ENCODE measurements at places on chromosomes 4 and X.
A peak's percentile ranks its signal among the peaks of the same experiment; 100 is the strongest.

DNA sequence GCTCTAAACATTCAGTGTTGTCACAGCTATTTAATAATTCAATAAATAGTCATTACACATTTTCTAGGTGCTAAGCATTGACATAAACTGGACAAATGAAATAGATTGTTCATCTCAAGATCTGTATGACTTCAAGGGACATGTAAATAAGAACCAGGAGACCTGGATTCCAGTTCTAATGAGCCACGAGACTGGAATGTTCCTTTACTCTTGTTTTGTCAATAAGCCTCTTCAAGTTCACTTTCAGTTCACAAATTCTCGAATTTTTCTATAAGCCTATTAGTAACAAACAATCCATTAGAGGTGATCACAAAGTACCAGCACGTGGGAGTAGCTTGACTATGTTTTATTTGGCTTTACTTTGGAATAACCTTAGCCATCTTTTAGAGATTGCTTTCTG is 514.0 kb upstream of the SMIM31 start:
- DNase-seq: no peak

DNA sequence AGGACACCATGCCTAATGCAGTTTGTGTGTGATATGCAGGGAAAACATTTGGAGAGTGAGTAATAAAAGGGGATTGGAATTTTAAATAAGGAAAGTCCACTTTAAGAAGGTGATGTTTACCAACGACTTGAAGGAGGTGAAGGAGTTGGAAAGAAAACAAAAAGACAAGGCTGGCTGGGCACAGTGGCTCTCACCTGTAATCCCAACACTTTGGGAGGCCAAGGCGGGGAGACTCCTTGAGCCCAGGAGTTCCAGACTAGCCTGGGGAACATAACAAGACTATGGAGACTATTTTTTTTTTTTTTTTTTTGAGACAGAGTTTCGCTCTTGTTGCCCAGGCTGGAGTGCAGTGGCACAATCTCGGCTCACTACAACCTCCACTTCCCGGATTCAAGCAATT is 11.0 kb downstream of the NDUFB11 start:
- no peak for DNase-seq

GRCh38 chr4:133102043-133102442 is 47.1 kb upstream of the PCDH10 start:
- no peak for DNase-seq

GRCh38 chrX:18951032-18951431 is 32.9 kb downstream of the PHKA2 start:
- DNase-seq: no peak

DNA sequence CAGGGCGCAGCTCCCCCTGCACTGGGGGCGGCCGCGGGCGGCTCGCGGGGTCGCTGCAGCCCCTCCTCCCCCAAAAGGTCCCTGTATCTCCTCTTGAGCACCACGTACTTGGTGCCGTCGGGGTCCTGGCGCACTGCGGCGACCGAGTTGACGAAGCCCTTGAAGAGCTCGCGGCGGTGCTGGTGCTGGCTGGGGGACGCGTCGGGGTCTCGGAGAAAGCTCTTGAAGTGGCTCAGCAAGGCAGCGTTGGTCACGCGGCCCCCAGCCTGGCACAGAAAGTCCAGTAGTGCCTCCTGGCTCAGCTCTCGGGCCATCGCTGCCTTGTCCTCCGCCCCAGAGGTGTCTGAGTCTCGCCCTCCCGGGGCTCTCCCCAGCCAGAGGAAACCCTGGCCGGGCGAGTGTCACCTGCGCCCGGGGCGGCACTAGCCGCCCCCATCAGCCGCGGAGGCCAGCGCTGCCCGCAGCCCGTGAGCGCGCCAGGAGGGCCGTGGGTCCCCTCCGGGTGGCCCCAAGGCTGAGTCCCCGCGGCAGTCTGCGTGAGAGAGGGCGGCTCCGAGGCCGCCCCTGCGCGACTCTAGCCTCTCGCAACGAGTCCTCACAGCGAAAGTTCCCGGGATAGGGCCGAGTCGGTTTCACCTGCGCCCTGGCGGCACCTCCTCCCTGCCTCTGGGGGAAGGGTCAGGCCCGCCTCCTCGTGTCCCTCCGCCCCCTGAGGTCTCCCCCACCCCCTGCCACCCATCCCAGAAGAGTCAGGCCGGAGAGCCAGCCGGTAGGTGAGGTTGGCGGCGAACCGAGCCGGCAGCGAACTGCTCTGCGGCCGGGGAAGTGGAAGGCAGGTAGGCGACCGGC is at the start of gene SOWAHB:
SOWAHB (minus strand) TSS at position 609 of the 849 bp plus-strand sequence; CDS start at position 314, 295 bp downstream.
- no peak for DNase-seq

DNA sequence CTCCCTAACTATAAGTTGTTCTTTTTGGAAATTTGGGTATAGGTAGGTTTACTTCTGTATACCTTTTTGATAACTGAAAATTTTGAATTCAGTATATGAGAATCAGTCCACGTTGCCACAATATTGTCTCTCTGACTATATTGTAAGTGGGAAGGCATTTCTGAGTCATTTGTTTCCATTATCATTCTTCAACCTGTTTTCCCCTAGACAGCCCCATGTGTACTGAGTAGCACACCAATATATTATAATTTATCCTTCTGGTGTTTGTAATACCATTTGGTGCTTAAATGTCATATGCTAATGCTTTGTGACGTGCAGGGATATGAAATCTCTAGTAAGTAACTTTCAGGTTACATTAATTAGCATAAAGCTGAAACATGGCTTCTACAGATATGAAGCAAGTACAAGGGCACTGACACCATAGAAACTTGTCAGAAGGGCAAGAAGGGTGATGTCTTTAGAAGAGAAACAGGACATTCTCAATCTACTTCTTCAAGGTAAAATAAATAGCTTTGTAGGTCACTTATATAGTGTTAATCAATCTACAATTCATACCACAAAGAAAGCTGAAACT is 27.7 kb downstream of the PAK3 start:
- DNase-seq: no peak

DNA sequence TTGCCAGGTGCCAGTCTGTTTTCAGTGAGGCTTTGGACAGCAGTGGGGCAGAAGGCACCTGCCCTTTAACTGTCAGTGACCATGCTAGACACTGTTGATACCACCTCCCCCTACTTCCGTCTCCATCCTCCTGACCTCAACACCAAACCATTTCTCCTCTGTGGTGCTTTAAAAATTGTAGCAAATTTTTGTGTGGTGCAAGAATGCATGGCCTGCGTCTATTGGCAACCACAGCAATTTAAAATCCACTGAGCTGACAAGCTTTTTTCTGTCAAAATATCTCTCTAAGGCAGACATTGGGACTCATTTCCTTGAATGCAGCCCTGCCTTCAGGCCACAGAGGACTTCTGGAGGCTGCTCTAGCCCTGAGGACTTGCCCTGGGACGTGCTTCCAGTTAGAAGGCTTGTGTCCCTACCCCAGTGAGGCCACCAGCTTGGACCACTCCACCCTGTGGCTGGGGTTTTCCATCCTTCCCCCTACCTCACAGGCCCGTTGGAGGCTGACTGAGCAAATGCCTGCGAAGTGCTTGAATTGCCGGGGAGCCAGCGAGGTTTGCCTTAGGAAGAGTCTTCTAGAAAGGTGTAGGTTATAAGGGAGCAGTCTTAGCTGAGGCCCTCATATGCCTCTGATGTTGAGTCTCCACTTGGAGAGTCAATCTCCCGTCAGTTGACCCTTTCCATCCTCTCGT is 6.9 kb downstream of the PRRG3 start:
- DNase-seq: no peak

GRCh38 chrX:27276751-27277150 is 186.4 kb downstream of the PPP4R3C start:
- DNase-seq: no peak

GRCh38 chr4:17968721-17969120 is 52.8 kb downstream of the LCORL start:
- no peak for DNase-seq

DNA sequence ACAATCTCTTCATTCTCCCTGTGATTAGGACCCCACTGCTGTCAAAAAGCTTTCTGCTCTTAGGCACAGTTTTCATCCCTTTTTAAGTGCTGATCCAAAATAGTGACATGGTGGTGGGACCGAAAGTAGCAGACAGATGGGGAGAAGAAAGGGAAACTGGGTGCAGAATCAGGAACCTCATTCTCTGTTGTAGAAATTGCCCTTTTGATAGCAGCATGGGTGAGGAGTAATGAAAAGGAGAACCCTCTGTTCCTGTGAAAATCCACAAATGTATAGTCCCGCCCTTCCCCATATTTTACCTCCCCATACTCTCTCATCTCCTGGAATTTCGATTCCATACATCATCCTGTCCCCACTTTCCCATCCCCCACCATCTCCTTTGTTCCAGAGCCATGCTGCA is 126.5 kb downstream of the STIM2 start:
- no peak for DNase-seq

GRCh38 chr4:183607894-183608293 is 51.1 kb downstream of the RWDD4 start:
- DNase-seq: no peak

- no peak for DNase-seq
These were observed 98.2 kb downstream of the ANK2 start for GRCh38 chr4:113147498-113148111.

GRCh38 chrX:42175843-42176242 is 252.5 kb upstream of the CASK start:
- no peak for DNase-seq

- DNase-seq: peak; percentile 5
These were observed 392.2 kb downstream of the PPP1R2C start for GRCh38 chrX:42385730-42386129.

DNA sequence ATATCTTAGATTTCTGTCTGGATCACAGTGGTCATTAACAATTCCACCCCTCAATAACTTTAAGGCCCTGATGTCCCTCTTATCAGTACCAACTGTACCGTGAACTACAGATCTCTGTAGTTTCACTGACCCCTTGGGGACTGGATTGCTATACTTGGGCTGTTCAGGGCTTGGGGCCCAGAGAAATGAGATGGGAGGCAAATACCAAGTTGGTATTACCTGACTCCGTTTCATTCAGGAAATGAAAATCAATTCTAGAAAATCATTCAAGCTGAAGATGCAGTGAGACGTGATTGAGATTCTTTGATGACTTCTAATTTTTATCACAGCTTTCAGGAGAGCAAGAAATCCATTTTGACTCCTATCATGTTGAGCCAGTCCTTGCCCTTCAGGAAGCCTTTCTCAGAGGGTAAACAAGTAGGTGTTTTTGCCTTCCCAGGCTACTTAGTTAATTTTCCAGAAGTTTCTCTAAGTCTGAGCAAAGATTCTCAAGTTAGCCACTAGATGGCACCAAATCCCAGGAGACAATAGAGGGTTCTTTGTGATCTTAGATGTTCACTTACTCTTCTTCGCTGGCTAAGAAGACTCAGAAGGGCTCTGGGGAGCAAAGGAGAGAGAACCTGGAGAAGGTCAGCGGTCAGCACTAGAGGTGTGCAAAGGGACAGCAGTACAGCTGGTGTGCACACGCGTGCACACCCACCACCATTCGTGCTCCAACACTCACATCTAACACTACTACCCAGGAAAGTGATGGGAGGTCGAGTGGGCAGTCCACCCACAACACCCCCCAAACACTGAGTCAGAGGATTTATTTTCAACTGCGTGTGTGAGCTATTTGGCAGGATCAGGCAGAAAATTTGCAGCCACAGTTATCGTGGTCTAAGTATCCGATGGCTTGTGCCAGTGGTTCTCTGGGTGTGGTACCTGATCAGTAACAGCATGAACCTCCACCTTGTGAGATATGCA is 7.4 kb downstream of the HNRNPH2 start:
- DNase-seq: peak; percentile 89

GRCh38 chr4:112069110-112069509 is 76.1 kb upstream of the FAM241A start:
- no peak for DNase-seq

DNA sequence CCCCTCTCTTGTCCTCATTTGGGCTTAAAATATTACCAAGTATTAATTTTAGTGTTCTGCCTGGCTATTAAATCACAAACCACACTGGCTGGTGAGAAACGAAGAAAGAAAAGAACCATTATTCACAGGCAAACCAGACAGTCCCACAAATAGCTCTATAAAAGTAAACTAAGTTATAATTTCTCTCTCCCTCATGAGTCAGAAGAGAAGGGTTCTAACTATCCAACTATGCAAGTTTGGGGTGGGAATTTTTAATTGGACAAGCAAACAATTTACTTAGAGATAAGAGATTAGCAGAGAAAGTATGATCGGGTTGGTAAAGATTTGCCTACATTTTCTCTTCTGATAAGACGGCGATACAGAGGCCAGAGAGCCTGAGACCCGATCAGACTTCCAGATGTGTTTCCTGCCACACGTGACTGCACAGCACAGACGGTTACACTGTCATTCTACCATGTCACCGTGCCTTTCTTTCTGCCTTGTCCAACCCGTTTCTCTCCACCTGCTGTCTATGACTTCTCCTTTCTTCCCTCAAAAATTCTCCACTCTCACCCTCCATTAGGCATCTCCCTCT is 52.3 kb downstream of the MEPE start:
- DNase-seq: no peak

DNA sequence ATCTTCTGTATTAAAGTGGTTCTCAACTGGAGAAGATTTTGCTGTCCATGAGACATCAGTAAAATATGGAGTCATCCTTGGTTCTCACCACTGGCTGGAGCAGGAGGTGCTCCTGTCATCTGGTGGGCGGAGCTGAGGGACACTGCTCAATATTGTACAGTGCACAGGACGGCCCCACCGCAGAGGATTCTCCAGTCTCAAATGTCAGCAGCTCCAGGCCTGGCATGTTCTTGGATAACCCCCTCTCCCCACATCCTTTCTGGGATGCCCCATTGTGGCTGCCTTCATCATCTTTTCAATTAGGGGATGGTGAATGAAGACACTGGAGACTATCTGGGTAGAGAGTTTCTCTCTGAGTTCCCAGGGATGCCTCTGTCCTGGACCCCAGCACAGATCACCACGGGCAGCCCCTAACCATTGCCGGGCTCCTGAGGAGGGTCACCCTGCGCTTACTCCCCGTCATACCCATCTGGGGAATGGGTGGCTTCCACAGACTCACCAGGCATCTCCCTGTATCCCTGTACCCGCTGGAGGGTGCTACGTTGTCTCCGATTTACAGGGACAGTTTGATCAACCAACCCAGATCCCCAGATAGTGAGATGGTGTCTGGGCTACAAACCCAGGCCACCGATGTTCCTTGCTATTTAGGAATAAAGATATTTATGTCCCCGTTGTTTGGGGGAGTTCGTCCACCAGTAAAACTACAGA is 21.9 kb upstream of the P2RY8 start:
- DNase-seq: no peak

GRCh38 chrX:134669378-134670098 is 11.3 kb upstream of the PLAC1 start:
- DNase-seq: peak; percentile 92

GRCh38 chrX:19682712-19683331 is 167.5 kb upstream of the MAP3K15 start:
- peak; percentile 93 for DNase-seq

DNA sequence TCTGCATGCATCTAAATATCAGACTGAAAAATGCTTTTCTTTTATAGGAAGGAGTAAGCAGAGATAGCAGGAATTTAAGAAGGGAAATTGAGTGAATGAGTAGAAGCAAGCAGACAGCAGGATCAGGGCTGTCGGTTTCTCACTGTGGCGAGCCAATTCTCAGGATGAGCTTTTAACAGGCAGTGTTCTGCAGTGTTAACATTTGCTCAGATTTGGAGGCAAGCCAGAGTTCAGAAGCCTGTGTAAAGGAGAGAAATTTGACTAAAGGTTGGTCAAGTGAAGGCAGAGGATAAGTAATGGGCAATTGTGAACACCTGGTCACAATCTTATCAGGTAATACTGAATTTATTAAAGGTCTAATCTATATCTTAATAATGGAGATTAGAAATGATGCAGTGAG is 133.3 kb upstream of the MAGEB16 start:
- DNase-seq: no peak

GRCh38 chr4:148497258-148497657 is 55.0 kb upstream of the NR3C2 start:
- no peak for DNase-seq

Data from fibroblast of mammary gland (primary cell).